Activated CD4-positive, CD25-positive, alpha-beta regulatory T cell (primary cell): ENCODE measurements at places on chromosomes 3 and 15.

DNA sequence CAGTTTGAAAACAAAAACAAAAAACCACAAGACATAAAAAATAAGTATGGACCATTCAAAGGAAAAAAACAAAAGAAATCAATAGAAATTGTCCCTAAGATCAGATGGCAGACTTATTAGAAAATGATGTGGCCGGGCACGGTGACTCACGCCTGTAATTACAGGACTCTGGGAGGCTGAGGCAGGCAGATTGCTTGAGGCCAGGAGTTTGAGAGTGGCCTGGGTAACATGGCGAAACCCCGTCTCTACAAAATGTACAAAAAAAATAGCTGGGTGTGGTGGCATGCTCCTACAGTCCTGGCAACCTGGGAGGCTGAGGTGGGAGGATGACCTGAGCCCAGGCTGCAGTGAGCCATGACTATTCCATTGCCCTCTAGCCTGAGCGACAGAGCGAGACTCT, 16.6 kb downstream of the SPCS1 start:
- DNase-seq, result no peak

DNA sequence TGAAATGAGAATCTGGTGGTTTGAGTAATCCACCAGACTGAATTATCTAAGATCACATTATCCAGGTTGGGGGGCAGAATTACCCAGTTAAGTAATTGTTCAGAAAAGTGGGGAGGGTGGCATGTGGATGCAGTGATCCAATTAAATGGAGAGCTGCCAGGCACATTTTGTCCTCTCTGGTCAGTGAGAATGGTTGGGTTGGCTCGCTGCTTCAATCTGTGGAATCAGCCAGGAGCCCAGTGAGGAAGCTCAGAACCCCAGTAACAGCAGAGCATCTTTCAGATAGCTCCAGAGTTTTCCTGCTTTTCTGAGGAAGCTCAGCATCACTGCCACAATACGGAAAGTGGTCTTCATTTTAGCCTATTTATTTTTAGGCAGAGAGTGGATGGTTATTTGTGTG, 6.4 kb upstream of the EXOG start:
- DNase-seq, result no peak

- no peak for DNase-seq
These were observed 901.5 kb upstream of the SEMA6D start for GRCh38 chr15:46815765-46816164.

GRCh38 chr15:66389859-66390381, 3.2 kb downstream of the MAP2K1 start:
- no peak for DNase-seq

- DNase-seq, result no peak
These were observed 52.5 kb downstream of the TP63 start for GRCh38 chr3:189683546-189684255.

GRCh38 chr3:133881492-133881891, 14.2 kb downstream of the RAB6B start:
- no peak for DNase-seq

DNA sequence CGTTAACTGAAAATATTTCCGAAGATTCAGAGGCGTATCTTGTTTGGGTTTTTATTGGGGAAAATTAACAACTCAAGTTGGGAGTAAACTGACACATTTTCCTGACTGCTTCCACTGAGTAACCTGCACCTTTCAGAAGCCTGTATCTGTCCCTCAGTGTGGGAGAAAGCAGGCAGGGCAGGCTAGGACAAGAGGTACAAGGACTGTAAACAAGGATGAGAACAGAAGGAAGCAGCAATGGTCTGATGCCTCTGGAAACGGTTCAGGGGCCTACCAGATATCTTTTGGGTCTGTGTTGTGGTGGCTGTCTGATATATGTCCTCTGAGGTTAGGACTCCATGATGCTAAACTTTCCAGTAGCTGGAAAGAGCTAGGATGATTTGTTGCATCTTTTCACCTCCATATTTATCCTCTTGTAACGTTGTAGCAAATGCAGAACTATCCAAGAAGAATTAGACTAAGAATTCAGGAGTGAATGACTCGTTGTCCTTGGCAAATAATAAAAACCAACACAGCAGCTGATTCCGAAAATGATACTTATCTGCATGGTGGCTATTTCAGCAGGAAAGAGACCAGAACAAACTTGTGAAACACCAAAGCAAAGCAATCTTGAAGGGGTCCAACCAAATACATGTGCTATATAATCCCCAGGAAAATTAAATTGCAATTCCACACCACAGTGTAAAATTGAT, 195.9 kb upstream of the ICE2 start:
- DNase-seq, result no peak

- no peak for DNase-seq
These were observed 884 bp upstream of the GLYCTK start for GRCh38 chr3:52286777-52287110.

DNA sequence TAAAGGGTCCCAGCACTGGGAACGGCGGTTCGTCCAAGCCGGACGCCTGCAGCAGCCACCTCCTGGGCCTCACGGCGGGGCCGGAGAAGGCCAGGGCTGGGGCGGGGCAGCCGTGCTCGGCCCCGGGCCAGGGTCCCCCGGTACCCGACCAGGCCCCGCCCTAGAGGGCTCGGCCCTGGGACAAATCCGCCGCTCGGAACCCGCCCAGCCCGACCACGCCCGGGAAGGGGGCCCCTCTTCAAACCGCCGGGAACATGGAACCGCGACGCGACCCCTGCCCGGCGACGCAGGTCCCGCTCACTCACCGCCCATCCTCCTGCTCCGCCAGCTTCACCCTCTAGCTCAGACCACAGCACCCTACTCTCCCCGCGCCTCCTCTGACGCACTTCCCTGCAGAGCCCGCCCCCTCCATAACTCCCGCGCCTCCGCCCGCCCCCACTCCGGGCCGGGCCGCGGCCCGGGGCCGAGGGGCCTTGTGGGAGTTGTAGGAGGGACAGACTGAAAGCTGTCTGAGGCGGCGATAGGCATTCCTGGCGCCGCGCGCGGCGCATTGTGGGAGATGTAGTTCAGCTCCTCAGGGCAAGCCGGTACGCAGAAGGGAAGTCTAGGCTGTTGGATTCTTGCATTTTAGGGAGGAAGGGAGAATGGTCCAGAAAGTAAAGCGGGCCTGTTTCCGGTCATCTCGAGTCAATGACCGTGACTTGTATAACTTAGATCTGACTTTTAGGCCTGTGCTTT, at the start of gene CLDND1:
Gene CLDND1 (minus strand): TSS at position 359 of the 738 bp plus-strand sequence. CDS start 1,478 bp downstream, outside the sequence.
- peak; percentile 93 for DNase-seq

GRCh38 chr3:24963762-24964625, 464.1 kb upstream of the RARB start:
- DNase-seq, result no peak

DNA sequence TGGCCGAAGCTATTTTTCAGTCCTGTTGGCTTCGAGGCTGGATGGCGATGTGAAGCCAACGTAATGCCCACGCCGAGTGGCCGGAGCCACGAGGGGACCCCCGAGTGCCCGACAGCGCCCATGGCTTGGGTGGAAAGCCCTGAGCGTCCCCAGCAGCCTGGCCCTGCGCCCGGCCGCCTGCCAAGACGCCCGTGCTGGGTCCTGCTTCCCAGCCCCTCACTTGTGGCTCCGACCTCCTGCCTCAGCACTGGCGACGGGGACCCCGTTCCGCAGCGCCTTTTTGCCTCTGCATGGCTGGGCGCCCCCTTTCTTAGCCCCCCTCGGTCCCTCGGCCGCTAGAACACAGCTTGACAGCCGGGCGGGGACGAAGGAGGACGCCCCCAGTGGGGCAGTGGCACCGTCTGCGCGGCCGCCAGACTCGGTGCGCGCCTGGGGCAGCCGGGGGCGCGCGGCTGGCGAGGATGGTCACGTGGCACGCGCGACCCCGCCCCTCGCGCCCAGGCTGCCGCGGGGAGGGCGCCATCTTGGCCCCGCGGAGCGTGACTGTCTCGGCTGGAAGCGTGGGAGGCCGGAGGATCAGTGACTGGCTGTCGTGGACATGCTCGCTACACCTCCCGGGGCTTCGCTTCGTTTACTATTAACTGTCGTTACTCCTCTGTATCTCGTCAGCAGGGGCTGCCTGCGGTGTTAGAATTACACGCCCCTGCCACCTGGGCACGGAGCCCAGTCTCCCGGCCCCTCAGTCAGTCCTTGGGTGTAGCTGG, 626 bp upstream of the GPR176 start:
- DNase-seq, result peak; percentile 59

DNA sequence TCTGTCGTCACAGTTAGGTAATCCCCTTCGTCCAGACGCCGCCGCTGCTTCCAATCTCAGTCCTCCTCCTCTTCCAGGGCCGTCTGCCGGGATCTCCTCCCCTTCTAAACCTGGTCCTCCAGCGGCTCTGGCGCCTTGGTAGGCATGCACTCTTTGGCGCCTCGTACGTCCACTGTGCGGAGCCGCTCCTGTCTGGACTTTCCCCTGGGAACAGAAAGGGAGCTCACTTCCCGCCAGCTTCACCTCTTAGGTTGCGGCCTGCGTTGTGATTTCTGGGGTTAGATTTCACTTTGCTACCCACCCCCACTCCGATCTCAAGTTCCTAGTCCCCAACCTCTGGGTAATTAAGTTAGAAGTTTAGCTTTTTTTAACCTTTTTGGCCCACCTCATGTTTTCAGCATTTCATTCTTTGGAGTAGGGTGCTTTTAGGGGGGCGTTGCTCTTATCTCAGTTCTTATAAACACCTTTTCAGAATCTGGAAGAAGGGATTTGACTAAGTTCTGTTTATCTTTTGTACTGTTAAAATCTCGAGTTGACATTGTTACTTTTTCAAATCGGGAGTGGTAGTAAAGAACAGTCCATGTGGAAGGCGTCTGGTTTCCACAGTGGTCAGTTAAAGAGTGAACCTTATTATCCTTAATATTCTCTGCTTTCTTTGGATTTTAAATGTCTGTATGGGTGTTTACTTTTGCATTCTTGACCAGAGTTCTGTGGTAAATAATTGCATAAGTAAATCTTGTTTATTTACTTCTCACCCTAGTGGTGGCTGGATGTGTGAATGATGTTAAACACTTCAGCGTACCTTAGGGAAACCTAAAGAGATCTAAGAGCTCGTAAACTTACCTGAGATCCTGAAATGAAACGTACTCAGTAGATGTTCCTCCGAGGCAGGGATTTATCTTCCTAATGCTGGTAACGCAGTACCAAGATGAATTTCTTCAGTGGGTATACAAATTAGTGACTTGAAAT, 611 bp downstream of the CTDSPL2 start:
- DNase-seq, result no peak

- DNase-seq, result no peak
These were observed 11.8 kb downstream of the NPTN start for GRCh38 chr15:73621286-73621826.

- DNase-seq, result no peak
These were observed 70.6 kb downstream of the VPS13C start for GRCh38 chr15:61989667-61990066.

DNA sequence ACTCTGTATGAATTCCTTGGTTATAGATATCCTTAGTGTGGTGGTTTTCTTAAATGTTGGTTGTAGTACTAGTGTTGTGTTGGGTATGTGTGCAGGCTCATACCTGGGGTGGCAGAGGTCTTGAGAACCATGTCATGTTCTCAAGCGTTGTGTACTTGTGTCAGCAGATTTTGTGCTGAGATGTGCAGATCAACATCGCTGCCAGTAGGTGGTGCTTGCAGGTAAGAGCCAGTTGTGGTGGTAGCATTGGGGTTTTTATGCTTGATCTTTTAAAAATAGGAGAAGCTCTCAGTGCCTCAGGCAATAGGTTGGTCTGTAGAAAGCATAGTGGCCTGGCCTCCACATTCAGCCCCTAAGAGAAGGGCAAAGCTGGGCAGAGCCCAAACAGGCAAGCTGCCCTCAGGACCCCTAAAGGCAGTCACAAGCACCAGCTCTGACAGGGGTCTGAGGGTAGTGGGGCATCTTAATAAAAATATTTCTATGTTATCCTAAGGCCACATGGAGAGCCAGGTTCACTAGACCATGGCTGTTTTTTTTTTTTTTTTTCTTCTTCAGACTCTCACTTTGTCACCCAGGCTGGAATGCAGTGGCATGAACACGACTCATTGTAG, 164.0 kb downstream of the IL20RB start:
- no peak for DNase-seq

DNA sequence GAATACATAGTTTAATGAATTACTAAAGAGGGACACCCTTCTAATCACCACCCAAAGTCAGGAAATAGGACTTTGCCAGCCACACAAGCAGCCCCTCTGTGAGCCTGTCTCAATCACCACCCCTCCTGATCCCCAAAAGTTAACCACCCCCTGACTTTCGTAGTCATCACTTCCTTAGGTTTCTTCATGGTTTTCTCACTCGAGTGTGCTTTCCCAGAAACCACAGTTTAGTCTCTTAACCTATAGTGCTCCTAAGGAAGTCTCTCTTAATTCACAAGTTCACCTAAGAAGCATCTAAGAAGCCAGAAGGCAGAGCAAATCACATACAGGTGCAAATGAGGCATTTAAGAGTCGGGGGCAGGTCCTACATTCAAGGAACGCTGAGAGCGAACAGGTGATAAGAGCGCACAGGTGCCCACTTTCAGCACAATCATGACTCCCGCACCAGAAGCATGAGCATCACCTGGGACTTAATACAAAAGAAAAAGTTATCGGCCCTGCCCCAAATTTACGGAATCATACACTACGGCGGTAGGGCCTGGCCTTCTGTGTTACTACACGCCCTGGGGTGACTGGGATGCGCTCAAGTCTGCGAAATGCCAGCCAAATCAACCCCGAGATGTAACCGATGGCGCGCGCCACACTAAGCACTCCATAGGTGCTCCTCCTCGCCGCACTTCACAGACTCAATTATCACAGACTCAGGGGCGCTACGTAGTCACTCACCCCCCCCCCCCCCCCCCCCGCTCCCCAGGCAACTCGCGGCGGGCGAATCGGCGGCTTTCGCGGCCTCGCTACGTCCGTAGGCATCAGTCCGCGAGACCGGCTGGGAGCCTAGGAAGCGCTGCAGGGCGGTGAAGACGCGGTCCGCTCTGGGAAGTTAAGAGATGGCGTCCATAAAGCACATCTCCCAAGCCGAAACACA, 815 bp downstream of the ULK4 start:
- DNase-seq, result peak; percentile 32

GRCh38 chr3:170128977-170129431, 52.5 kb downstream of the PHC3 start:
- no peak for DNase-seq

DNA sequence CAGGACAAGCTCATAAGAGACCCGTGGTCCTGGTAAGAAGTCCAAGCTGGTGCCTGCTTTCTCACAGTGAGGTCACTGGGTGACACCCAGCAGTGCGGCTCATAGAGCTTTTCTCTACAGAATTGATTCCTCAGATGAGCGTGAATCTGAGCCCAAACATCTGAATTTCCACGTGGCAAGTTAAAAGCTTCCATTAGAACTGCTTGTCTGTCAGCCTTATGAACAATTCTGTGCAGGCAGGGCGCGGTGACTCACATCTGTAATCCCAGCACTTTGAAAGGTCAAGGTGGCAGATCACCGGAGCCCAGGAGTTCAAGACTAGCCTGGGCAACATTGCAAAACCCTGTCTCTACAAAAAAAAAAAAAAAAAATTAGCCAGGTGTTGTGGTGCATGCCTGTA, 113.1 kb upstream of the ABHD17C start:
- no peak for DNase-seq

DNA sequence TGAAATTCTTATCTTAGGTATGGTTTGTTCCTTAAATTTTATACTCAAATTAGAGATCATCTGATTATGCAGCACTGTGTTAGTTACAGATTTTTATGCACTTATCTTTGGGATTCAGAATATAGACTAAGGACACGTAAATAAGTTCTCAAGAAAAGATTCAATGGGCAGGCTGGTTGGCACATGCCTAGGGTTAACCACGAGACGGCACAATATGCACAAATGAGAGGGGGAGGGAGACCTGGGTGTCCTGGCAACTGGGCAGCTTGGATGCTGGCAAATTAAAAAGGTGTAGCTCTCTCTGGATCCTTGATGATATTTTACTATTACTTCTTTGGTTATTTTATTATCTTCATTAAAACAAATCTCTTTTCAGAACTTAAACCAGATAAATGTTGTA, 672 bp downstream of the AADAC start:
- DNase-seq, result no peak

GRCh38 chr15:61697796-61698195, 362.5 kb downstream of the VPS13C start:
- no peak for DNase-seq
